ENCODE measurements at places on chromosomes 12 and 14. TPM values are rescaled to one million over a fixed set of nuclear protein-coding genes. Genes with fewer than 3 reads are reported as not detected.

The OTUB2 gene
- total RNA-seq: 4.2 TPM

DNA sequence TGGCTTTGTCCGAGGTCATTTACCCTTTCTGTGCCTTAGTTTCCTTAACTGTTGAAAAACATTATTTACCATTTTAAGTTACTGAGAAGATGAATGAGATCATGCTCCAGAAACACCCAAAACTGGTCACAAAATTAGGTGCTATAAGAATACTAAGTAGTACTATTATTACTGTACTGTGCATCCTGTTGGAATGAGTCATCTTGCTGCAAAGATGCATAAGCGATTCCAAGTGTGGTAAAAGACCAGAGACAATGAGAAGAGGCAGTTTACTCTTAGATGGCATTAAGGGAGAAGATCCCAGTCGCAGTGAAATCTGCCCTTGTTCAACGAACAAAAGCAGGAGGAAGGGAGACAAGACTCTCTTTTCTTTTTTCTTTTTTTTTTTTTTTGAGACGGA lies 4.2 kb upstream of the PLEKHA5 start:
- no peak for DNase-seq

GRCh38 chr14:63666335-63666734 lies 24.7 kb upstream of the WDR89 start:
- DNase-seq: no peak

- no peak for DNase-seq
Observed at GRCh38 chr14:90398841-90399540, 2.2 kb downstream of the CALM1 start.

DNA sequence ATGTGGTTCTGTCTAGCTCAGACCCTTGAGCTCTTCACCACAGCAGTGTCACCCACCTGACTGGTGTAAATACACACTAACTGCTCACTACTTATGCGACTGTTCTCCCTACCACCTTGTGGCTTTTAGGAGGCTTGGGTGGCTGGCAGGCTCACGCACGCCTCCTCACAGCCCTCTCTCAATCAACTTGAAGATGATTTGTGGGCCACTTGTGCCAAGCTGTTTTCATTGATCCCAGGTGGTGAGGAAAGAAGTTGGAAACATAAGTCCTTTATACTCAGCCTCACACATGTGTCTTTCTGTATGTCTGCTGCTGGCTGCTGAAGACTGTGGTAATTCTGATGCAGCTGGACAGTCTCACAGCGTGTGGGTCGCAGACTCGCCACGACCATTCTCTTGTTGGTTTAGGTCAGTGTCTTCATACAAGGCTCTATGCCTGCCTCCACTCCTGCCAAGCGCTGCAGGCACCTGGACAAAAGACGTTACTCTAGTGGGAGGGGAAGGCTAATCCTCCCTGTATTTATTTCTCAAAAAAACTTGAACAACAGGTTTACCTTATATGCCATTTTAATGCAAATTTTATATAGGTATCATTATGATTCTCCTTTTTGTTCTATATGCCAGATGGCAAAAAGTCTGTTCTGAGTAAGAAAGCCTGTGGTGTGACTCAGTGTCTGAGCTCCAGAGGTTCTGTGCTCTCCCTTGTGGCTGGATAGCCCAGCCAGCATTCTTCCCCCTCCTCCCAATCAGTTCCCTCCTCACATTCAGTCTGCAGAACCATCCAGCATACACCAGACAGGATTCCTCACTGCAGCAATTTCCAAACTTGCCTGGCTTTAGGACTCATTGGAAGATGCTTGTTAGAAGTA lies 115.6 kb downstream of the DIP2B start:
- DNase-seq: no peak

DNA sequence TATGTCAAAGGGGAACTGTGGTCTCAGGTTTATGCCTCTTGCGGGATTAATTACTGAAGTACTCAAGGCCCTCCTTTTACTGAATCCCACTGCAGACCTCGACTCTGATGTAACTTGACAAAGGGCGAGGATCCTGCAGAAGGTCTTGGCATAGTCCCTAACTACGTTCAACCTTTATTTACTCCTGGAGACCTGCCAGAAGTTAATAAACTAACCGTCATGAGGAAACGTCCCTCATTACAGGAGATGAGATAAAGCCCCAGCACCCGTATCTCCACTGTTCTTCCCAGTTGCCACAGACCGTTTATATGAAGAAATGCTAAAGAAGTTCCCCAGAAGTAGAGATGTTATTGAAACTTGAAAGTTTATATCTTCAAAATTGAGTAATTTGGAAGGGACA lies 190.9 kb downstream of the ETV6 start:
- DNase-seq: no peak

The SLC7A8 gene
- 0.91 TPM for total RNA-seq

GRCh38 chr12:79296871-79297270 lies 393.9 kb downstream of the PAWR start:
- DNase-seq: no peak

The RAPGEF3 gene
- 1.5 TPM for total RNA-seq

GRCh38 chr14:69917287-69917686 lies 38.1 kb downstream of the SMOC1 start:
- no peak for DNase-seq

GRCh38 chr12:108731866-108732461 lies 646 bp upstream of the CORO1C start:
- DNase-seq: peak; percentile 98

- peak; percentile 79 for DNase-seq
Observed at GRCh38 chr14:24051789-24052655, at the start of gene CARMIL3. Gene CARMIL3, plus strand, starts transcription at chr14:24052009. Its CDS starts 145 bp downstream, at chr14:24052154.

- no peak for DNase-seq
Observed at GRCh38 chr14:69260190-69260860, 367 bp downstream of the GALNT16 start.

DNA sequence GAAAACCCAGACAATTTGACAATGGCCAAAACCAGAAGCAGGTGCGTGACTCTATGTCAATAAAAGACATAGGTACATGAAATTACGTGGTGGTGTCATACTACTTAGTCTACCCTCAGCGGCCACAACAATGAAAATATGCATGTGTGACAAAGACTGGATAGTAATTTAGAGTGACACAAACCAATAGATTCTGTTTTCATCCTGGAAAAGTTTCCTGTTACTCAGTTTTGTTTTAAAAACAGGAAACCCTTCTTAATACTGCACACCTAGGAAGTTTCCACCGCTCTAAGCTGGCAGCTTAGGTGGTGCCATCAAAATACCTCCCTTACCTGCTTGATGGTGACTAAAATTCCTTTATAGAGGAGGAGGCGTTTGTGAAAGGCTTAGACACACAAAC lies 15.1 kb downstream of the POU6F1 start:
- DNase-seq: no peak

GRCh38 chr12:39587225-39587624 lies 32.4 kb downstream of the ABCD2 start:
- DNase-seq: no peak

DNA sequence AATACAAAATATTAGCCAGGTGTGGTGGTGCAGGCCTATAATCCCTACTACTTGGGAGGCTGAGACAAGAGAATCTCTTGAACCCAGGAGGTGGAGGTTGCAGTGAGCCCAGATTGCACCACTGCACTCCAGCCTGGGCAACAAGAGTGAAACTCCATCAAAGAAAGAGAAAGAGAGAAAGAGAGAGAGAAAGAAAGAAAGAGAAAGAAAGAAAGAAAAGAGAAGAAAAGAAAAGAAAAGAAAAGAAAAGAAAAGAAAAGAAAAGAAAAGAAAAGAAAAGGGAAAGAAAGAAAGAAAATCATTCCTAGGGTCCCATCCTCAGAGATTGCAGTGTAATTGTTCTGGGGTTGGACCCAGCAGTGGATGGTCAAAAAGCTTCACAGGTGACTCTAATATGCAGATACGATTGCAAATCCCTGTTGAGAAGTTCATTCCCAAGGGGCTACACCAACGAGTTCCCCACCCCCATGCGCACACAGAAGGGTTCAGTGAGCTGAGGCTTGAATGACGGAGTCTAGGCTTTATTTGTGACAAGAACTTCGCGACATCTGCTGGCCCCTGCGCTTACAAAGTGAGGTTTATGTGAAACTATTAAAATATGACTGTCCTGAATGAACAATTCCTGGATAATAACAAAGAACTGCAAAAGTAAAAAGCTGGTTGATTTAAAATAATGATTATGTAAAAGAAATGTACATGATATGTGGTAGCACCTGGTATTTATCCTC lies 17.4 kb upstream of the RNASE12 start:
- no peak for DNase-seq

DNA sequence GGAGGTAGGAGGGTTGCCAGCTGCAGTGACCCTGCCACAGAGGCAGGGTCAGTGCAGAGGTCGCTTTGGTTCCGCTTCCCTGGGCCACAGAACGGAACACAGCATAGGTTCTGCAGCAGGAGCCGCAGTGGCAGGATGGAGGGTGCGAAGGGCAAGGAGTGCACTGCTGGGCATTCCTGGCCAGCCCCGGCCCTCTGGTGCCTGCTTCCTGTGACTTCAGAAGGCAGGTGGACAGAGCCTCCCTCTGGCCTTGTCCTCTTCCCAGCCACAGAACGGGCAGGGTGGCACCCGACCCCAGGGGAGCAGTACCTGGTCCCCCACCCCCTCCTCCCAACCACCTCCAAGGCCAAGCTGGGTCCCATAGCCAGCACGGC lies 37.7 kb downstream of the SLC8B1 start:
- DNase-seq: no peak

The GZMB gene
- 1,034 TPM for total RNA-seq

DNA sequence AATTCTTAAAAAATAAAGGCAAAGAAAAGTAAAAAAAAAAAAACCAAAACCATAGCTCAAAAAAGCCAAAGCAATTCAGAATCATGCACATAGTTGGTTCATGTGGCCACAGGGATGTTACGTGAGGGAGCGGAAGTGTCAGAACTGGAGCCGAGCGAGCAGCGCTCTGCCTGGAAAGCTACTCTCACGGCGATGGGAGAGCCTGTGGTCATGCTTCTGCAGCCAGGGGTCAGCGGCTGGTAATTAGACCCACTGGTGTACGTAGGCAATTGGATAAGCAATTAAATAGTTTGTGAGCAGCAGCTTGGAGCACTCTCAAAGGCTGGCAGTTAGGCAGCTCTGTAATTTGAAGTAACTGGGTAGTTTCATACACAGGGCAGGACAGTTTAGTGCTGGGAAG lies 58.1 kb downstream of the TRHDE start:
- no peak for DNase-seq

The OLR1 gene
- not detected for total RNA-seq

DNA sequence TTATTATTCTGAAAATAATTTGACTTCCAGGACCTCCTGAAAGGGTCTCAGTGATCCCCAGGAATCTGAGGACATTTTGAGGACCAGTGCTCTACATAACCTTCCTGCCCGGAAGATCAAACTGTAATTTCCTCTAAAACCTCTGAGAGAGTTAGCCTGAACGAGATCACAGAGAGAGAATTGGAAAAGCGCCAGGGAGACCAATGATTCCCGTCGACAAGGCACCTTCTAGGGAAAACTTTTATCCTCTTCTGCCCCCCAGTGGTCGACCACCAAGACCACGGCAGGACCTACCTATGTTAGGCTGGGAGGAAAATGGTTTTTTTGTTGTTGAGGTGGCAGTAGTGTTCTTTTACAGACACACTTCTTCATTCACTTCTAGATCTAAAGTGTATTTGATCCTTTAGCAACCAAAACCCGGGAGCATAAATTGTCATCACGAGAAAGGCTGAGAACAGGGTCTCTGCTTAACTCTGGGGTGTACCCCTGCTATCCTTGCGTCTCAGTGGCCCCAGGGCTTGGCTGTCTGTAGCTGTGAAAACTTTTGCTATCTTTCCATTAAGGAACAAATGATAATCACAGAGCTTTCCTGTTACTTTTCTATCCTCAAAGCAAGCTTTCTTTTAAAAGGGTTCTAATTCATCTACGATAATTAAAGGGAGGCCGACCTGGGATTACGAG lies 62.9 kb upstream of the NID2 start:
- DNase-seq: peak; percentile 56

DNA sequence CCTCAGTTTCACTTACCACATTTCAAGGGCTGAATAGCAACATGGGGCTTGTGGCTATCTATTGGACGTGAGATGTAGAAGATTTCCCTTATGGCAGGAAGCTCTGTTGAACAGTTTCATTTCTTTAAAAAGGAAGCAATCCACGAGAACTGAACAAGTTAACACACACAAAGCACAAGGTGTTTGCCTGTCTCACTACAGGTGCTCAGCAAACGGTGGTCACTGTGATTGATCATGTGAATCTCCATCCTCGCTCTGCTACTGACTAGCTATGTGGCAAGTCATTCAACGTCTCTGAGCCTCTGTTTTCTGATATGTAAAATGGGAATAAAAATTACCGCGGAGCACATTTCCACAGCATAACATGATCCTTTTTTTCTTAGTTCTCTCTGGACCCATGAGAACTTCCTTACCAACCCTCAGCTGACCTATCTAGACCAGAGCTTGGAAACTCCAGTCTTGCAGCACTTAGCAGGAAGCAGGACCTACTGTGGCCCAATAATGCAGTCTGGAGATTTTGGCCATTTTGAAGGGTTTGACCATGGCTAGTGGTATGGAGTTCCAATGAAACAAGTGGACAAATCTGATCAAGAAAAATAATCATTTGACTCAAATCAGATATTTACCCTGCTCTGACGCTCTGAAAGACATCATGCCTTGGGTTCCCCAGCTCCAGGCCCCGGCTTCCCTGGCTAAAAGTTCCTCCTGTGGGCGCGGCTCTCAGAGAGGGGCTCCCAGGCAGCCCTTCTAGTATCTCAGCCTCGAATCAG lies 278.8 kb downstream of the ZFP36L1 start:
- no peak for DNase-seq

GRCh38 chr12:109635717-109636116 lies 62.1 kb downstream of the MVK start:
- no peak for DNase-seq

DNA sequence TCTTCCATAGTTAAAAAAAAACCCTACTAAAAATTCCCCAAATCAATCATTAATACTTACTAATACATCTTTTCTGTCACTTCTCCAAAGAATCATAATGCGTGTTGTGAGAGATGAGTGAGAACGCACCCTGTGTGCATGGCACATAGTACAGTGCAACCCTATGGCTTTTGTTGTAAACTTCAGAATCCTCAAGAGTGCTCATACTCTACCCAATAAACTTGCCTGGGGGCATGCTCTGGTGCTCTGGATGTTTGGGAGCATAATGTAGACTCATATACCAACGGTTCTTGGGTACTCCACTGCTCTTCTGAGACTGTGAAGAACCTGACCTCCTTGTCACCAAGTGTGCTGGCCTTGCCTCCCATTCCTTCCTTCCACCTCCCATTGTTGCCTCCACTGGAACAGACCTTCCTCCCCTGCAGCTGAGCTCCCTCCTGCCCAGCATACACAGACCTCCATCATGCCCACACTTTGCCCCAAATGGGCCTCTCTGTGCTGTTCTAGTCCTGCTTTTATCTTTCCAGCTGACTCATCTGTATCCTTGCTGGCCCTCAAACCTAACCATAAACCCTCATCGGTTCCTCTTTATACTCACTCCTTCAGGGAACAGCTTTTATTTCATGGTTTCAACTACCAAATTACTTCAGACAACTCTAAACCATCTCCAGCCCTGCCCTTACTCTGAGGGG lies 8.9 kb downstream of the DCP1B start:
- DNase-seq: peak; percentile 52

The SLC39A5 gene
- total RNA-seq: 0.96 TPM

The TSPAN19 gene
- not detected for total RNA-seq

The AHSA1 gene
- 219 TPM for total RNA-seq

The ALDH1L2 gene
- 1.3 TPM for total RNA-seq

Data from activated CD8-positive, alpha-beta memory T cell treated with anti-CD3 and anti-CD28 coated beads, Interleukin-2, amount 10 ng/mL, durations not matched to agents 7 days and 5 days (primary cell).